ENCODE measurements at places on chromosomes 5 and 9.

GRCh38 chr5:113989278-113989912 is 372.5 kb upstream of the KCNN2 start:
- no peak for DNase-seq

DNA sequence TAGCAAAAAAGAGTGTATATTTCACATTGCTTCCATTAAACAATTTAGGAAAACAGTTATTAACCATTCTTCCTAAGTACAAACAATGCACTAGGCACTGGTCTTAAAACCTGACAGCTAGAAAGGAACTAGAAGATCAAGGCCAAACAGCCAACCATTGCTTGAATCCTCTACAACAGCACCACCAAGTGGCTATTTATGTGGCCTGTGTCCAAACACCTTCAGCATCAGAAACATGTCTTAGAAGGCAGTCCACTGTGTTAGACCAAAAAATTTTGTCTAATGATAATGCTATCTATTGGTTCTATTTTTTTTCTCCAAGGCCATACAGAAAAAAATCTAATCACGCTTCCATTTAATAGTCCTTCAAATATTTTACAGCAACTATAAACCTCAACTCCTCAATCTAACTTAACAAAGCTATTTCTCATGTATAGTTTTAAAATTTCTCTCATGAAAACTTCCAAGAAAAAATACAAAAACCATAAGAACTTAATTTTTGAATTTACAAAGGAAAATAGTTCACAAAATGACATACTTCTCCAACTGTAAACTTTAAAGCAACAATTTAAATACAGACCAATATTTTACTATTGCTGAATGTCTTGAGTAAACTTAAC is 36.1 kb downstream of the CAAP1 start:
- no peak for DNase-seq

GRCh38 chr9:113219186-113219936 is 1.7 kb downstream of the FKBP15 start:
- DNase-seq, result no peak

DNA sequence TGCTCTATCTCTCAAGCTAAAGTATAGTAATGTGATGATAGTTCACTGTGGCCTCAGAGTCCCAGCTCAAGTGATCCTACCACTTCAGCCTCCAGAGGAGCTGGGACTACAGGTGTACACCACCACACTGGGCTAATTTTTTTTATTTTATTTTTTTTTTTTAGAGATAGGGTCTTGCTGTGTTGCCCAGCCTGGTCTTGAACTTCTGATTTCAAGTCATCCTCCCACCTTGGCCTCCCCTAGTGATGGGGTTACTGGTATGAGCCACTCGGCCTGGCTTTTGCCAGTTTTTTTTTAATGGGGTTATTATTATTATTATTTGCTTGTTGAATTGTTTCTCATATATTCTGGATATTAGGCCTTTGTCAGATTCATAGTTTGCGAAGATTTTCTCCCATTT is 13.2 kb downstream of the FAF2 start:
- DNase-seq, result no peak

GRCh38 chr5:108793207-108793606 is 45.5 kb downstream of the FER start:
- no peak for DNase-seq

- DNase-seq, result no peak
Measured at GRCh38 chr9:14358523-14358922, 44.6 kb upstream of the NFIB start.

DNA sequence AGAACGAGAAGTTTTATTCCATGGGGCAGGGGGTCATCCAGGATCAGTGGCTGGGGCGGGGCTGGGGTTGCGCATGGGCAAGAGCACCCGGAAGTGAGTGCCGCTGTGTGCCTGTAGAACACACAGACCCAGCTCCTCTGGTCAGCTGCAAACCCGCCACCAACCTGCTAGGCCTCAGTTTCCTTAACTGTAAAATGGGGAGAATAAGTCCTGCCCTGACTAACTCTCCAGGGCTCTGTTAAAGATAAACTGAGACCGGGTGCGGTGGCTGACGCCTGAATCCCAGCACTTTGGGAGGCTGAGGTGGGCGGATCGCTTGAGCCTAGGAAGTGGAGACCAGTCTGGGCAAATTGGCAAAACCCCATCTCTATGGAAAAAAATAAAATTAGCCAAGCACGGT is 152.2 kb downstream of the GABBR2 start:
- DNase-seq, result no peak

DNA sequence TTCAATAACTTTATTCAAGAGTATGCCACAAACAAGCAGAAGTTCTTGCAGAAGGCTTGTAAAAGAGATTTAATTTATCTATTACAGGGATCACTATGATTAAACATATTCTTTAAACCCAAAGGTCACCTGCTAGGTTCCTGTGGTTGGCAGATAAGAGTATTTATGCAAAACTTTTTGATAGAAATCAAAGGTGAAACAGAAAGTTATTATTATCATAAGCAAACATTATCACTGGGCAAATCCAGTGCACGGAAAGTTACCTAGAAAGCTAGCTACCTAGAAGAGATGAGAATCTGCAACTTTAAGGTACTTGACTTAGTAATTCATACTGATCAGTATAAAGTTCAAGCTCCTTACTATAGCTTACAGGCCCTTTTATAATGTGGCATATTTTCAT is 3.2 kb downstream of the STARD4 start:
- no peak for DNase-seq

DNA sequence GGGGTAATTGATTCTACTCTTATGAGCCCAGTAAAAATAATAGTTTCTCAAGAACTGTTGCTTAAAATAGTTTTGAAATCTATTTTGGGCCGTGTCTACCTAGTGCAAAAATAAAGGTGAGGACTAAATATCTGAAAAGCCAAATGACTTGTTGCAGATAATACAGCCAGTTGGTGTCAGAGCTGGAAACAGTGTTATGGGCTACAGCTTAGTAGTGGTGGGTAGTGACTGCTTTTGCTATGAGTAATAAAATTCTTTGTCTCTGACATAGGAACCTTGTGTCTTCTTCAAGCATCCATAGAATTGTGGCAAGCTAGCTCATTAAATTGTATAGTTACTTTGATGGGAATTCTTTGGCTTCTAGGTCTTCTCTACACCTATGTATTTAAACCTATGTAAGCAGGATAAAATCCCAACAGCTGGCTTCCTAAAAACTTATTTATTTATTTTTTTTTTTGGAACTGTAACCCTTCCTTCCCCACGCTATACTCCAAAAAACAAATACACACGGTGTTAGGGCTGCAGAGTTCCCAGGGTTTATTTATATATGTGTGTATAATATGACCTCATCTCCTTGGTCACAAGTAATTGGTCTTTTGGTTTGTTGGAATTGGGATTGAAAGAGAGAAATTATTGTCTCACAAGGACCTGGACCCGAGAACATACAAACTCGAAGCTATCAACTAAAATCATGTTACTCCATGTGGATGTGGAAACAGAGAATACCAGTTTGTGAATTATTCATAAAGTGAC is 138.0 kb downstream of the NUDT12 start:
- DNase-seq, result no peak

DNA sequence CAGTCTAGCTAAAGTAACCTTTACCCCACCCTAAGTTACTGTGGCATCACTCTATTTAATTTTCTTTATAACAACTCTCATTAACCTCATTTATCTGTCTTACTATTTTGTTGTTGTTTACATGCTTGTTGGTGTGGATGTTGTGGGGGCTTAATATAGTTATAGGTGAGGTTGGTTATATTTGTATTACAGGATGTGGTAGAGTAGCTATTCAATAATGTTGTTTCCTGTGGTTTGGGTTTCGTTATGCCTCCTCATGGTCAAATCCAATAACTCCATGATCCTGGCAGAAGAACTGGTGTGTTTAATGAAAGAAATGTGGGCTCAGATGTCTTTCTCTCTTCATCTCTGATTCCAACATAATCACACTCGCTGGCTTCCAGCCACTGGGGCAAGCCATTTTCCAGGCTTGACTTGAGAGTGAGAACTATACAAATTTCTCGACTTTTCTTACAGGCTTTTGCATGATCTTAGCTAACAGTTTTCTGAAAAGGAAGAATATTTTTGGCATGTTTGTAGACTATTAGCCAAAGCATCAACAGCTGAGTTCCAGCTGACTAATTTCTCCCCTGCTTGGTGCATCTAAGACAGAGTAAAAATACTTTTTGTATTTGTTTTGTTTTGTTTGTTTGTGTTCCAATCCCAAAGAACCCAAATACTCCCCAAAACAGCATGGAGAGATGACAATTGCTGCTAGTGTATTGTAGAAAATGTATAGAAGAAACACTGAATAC is 303.7 kb upstream of the PAPPA start:
- no peak for DNase-seq
